Naive B cell (primary cell): ENCODE measurements at places on chromosomes 3 and 15. TPM values are rescaled to one million over a fixed set of nuclear protein-coding genes. Genes with fewer than 3 reads are reported as not detected.

AP3B2 gene
- polyA plus RNA-seq: not detected

HAPLN3 gene
- 3.8 TPM for polyA plus RNA-seq

XCR1 gene
- not detected for polyA plus RNA-seq

FAM162A gene
- polyA plus RNA-seq: 54.9 TPM

DISP2 gene
- 0.25 TPM for polyA plus RNA-seq

REC114 gene
- not detected for polyA plus RNA-seq

TMEM108 gene
- not detected for polyA plus RNA-seq
